ENCODE measurements at places on chromosomes 3 and 15.
A peak's percentile ranks its signal among the peaks of the same experiment; 100 is the strongest.

DNA sequence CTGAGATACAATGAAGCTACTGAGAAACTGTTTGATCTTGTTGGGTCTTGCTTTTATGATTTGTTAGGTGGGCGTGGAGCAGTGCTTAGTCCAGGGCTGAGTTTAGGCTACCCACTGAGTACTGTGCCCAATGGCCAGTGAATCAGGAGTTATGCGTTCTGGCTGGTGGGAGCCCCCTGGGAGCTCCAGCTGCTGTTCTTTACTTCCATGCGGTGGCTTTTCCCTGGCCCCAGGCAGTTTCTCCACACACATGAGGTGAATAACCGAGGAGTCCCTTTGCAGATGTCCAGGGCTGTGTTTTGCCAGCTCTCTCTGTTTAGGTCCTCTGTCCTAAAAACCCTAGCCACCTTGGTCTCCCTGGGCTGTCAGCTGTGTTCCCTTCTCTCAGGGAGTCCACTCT, 106.5 kb downstream of the KLF13 start:
- DNase-seq = no peak

DNA sequence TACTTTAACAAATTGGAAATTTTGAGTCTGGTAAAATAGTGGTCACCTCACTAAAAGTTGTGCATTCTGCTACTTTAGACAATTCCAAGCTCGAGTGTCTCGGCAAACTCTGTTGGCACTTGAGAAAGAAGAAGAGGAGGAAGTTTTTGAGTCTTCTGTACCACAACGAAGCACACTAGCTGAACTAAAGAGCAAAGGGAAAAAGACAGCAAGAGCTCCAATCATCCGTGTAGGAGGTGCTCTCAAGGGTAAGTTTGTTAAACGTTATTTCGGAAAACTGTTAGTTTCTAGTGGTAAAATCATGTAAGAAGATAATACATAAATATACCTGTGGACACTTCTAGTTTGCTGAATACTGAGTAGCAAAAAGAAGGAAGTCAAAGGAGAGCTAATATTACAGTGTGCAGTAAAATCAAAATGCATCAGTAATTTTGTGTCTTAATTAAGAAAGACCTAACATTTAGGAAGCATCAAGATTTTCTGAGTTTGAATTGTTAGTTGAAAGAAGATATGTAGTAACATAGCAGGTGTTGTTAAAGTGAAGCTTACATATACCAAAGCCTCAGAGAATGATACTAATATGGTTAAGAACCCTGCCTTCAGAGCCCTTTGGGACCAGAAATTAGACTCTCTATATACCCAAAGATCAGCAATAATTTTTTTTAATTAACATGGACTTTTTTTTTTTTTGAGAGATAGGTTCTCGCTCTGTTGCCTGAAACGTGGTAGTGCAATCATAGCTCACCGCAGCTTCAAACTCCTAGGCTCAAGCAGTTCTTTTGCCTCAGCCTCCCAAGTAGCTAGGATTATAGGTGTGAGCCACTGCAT, 23.0 kb downstream of the BUB1B start:
- no peak for DNase-seq

DNA sequence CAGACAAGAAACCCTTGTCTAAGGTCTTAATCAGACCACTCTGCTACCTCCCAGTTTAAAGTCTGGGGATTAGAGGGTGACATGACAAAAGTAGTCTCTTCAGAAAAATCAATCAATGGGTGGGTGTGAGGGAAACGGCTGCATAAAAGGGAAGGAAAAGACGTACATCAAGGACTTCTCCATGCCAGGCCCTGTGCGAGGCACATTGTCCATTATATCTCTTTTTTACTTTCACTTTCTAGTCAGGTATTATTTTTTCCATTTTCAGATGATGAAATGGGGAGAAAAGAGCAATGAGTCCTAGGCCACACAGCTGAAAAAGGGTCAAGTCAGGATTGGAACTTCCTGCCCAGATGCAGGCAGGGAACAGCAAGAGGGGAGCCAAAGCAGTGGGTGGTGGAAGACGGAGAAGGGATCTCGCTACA, 4.6 kb upstream of the CX3CR1 start:
- DNase-seq = no peak

- DNase-seq = no peak
These were observed 25.7 kb downstream of the RNU5B-1 start for GRCh38 chr15:65329984-65330735.

DNA sequence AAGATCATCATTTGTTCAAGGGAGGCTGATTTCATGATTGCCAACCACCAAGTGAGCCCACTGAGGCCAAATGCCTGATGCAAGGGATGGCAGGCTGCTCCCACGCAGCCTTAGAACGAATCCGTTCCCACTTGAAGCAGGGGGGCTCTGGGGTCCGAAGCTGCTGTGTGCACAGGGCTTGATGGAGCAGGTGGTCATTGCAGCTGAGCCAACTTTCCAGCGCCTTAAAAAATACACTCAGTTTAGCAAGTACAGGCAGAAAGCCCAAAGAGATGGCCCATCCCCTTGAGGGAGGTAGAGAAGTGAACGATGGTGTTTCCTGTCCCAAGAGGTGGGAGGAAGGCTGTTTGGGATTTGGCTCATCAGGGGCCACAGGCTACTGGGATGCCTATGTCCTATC, 16.7 kb downstream of the LIMD1 start:
- no peak for DNase-seq

DNA sequence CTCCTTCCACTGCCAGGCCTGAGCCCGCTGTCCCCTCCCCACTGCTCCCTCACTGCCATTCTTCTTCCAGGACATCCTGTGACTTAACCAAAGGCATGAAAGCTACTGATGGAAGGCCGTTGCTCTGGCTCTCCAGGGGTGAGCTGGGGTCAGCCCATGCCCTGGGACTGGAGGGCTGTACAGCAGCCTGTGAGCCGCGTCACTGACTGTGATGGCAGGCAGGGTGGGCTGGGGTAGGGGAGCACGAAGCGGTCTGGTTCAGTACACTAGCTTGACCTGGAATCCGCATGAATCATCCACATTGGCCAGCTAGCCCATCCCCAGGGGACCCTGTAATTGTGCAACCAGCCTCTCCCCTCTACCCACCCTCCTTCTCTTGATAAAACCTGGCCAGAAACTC, 30.8 kb downstream of the CORO2B start:
- DNase-seq = peak; percentile 29

DNA sequence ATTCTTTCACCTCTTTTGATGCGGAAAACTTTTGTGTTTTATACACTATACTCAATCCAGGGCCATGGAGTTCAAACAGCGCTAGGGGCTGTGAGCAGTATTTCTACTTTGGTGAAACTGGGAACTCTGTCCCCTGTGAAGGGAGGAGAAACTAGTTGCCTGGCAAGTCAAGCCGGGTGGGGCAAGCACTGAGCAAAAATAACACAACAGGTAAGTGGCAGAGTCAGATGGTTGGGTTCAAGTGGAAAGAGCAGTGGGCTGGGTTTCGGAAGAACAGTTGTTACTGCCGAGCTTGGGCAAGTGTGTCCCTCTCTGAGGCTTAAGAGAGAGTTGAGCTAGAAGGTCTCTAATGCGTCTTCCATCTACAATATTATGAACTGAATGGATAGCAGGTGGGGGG, 59.7 kb upstream of the ROPN1 start:
- no peak for DNase-seq

GRCh38 chr3:193987186-193987585, 148.8 kb upstream of the HES1 start:
- no peak for DNase-seq

- DNase-seq = no peak
These were observed 130.6 kb upstream of the BCL6 start for GRCh38 chr3:187875863-187876262.

GRCh38 chr15:92159906-92160841, 233.5 kb upstream of the ST8SIA2 start:
- DNase-seq = no peak

GRCh38 chr3:41848753-41849574, 112.9 kb downstream of the ULK4 start:
- DNase-seq = no peak

DNA sequence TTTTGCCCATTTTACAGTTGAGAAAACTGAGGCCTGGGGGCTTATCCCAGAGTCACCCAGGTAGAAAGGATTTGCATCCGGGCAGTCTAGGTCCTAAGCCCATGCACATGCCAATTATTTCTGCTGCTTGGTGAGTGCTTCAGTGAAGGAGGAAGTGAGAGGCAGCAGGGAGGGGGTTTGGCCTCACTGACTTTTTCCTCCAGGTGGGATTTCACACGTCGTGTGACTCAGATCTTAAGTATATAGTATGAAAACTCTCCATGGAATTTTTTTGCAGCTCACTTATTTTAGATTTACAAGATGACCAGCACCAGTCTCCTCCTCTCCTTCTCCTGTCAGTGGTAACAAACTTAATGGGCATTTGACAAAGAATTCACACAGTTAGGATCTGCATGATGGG, 4.6 kb downstream of the ITGA11 start:
- no peak for DNase-seq

DNA sequence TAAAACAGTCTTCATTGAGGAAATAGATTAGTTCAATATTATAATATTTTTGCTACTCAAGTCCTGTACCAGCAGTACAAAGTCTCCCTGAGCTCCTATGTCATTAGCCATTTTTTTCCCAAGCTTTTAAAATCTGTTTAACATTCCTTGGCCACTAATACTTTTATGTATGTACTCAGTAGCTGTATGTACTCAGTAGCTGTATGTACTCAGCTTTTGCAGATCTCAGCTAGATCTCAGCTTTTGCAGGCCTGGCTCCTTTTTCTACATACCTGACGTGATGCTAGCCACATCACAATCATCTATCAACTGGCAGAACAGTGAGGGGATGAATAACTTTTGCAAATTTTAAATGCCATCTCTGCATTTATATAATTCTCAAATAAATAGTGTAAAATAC, 13.8 kb downstream of the SLC9C1 start:
- no peak for DNase-seq

DNA sequence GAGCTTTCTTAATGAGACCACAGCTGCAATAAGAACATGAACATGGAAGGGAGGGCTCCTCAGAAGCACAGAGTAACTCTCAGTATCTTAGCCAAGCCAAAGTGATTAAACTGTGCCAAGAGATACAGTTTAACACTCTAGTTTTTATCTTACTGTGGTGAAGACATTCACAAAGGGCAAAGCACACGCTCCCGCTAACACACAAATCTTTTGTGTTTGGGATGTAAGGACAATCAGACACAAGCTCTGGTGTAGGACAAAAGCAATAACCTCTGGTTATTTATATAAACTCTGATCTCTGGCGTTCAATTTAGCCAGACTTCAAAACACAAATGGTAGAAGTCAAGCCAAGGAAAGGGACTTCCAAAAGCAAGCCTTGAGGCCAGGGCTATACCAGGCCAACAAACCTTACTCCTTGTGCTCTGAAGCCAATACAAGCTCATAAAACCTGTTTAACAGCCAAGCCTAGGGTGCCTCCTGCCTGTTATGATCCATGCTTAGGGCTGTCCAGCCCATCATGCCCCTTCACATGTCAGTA, 27.8 kb downstream of the DPH3 start:
- no peak for DNase-seq

GRCh38 chr3:196180346-196180745, 30.9 kb downstream of the ZDHHC19 start:
- DNase-seq = no peak

DNA sequence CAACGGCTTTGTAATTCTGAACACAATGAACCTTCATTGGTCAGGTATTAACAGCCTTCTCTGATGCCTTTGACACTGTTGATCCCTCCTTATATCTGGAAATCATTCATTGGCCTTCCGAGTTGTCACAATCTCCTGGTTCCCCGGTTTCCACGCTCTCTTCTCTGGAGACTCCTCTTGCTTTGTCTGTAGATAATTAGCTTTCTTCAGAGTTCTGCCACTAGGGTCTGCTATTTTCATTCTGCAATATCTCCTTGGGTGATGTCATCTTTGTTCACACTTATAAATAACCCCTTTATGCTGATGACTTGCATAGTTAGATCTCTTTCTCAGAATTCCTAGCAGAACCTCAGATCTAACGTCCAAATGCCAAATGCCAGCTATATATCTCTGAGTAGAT, 583.8 kb upstream of the ZNF717 start:
- no peak for DNase-seq

- peak; percentile 42 for DNase-seq
These were observed 317.2 kb upstream of the PROK2 start for GRCh38 chr3:72102112-72102616.

DNA sequence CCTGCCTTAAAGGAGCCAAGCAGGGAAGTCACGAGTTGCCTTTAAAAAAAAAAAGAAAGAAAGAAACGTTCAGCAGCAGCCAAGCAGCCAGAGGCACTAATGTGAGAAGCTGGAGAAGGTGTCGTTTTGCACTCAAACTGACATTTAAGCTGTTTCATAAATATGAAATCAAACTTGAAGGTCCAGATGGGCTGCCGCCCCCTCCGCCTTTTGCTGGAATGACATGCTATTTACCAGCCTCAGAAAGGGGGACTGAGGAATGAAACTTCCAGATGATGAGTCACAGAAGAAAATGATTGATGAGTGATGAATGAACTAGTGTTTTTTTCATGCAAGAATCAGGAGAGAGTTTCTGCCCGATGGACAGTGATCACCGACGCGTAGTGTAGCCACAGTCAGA, 396.8 kb downstream of the IGSF11 start:
- no peak for DNase-seq

DNA sequence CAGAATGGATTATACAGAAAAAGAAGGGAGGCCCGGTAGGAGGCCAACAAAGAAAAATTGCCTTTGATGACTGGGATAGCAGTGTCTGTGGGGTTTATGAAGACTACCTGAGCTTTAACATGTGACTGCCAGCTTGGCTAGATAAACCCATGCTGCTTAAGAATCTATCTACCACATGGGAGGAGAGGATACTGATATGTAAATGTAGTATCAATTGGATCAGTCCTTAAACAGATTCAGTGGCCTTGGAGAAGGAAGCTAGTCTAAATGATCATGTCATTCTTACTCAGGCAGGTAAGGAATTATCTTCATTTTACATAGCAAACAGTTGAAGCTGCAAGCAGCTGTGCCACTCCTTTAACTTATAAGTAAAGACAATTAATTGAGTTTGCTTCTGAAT, 50.0 kb upstream of the SYNPR start:
- DNase-seq = no peak

DNA sequence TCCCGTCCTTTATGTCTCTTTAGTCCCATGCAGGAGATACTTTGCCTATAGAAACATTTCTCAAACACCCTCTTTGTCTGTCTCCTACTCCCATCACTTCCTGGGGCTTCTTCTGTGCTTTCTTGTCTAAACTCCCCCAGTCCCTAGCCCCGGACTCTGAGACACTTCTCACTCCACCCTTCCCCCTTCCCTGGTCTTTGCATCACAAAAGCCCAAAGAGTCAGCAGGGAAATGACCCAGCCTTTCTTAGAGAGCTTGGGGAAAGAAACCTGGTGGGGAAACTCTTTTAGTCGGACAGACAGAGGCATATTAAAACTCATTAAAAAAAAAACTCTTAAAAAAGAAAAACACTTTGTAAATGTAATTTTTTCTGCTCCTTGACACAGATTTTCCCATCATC, 211.2 kb downstream of the TJP1 start:
- no peak for DNase-seq

GRCh38 chr3:158165730-158166129, 55.8 kb downstream of the RSRC1 start:
- no peak for DNase-seq

DNA sequence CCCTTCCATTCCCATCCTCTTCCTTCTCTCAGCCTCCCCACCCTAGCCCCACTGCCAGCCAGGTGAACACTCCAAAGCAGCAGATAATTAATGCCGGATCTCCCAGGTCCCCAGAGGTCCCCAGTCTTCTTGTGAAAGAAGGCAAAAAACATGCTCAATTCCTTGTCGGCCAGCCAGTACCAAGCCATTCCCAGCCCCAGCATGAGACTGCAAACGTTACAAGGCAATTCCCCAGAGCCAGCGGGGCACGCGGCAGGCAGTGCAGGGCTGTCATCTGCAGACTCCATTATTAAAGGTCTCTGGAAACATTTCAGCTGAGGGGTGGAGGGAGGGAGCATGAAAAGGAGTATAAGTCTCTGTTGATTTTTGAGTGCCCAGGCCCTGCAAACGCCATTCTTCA, 117.8 kb downstream of the XXYLT1 start:
- no peak for DNase-seq
